H7 (cell line): ENCODE measurements at places on chromosomes 6 and 20.

- DNase-seq: peak; percentile 63
Measured at GRCh38 chr6:161444464-161444863, 170.6 kb upstream of the AGPAT4 start.

GRCh38 chr20:2688041-2688591 lies 4.5 kb upstream of the EBF4 start:
- peak; percentile 88 for DNase-seq

DNA sequence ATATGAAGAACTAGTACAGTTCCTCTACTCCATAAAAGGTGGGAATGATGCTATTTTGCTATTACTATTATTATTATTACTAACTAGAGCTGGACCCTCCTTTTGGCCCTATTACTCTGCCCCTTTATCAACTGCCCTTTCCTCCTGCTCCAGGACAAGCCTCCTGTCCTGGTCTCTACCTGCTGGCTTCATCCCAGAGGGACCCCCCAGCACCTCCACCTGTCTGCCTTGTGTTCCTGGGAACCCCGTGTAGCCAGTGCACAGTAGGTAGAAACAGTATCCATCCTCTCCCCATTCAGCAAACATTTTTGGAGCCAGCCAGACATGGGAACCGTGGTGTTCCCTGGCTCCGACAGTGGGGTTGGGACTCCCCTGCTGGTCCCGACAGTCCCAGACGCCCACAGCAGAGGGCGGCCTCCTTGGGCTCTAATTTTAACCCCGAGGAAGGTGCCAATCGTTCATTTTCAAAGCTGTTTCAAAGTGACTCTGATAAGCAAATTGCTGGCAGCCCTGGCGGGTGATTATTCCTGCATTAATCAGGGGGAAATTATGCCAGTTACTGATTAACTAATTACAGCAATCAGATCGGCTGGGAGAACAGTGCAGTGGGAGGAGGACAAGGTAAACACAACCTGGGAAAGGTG lies 44.2 kb upstream of the MDGA1 start:
- peak; percentile 72 for DNase-seq

DNA sequence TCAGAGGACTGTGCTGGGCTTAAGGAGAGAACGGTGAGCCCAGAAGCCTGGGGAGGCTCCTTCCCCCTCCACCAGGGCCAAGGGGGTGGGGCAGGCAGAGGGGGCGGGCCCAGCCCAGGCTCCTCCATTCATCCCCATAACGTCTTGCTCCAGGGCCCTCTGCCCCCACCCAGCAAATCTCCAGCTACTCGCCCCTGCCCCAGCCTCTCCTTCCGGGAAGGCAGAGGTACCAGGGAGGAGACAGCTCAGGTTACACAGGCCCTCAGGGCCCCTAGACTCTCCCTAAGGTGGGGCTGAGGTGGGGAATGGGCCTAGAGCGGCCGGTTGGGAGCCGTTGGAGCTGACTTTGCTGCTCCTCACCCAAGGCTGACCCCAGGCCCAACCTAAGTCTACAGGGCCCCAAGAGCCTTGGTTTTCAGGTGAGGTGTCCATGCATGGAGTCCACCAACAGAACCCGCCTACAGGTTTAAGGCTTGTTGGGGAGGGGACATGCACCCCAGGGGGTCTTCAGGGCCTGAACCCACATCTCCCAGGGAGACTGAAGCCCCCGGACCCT lies 1.2 kb downstream of the LAMA5 start:
- peak; percentile 92 for DNase-seq

GRCh38 chr6:23350752-23351453 lies 775.1 kb upstream of the NRSN1 start:
- no peak for DNase-seq

DNA sequence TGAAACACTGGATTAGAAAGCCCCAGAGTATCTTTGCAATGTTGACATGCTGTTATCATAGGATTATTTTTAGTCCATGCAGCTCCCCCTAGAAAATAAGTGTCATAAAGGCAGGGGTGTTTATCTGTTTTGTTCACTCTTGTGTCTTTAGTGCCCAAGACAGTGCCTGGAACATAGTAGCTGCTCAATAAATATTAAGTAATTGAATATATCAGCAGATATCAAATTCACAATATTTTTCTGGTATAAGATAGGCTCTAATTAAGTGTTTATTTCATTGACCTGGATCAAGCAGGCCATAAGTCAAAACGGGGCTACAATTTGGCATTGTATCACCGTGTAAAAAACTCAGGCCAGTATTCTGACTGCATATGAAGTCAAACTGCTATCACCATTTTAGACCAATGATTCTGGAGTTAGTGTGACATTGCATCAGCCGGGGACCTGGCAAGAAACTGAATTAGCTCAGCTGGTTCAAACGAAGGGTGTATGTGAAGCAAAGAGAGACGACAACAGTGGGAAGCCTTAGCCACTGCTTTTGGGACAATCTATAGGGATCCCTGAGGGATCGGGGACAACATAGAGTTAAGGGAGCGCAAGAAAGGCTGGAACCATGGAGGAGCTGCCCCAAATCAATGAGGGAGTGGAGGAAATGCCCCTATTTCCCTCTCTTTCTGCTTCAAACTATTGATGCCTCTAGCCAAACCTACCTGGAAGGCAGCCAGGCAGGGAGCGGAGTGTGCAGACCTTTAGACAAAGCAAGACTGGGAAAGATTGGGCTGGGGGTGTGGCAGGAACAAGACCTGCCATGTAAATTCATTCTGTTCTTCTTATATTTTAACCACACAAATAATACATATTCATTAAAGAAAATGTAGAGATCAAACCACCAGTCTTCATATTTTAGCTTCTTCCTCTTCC lies 112.2 kb downstream of the PLEKHG1 start:
- DNase-seq: no peak

DNA sequence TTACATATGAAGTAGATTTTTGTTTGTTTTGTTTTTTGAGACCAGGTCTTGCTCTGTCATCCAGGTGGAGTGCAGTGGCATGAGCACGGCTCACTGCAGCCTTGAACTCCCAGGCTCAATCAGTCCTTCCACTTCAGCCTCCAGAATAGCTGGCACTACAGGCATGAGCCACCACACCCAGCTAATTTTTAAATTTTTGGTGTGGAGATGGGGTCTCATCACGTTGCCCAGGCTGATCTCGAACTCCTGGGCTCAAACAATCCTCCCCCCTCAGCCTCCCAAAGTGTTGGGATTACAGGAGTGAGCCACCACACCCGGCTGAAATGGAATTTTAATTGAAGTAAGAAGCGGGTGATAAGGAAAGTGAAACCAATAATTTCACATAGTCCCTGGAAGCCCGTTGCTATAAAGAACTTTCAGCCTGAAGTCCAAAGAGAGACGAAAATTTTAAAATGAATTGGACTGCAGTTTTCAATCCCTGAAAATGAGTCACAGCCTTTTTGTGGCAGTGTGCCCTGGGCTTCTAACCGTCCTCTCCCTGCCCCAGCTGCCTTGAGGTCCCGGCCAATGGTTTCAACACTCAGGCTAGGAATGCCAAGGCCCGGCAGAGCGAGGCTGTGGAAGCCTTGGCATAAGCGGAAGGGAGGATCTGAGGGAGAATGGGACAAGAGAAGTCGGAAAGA lies 757 bp downstream of the RAET1E start:
- no peak for DNase-seq

GRCh38 chr6:112971651-112972050 lies 624.5 kb downstream of the RFPL4B start:
- no peak for DNase-seq

DNA sequence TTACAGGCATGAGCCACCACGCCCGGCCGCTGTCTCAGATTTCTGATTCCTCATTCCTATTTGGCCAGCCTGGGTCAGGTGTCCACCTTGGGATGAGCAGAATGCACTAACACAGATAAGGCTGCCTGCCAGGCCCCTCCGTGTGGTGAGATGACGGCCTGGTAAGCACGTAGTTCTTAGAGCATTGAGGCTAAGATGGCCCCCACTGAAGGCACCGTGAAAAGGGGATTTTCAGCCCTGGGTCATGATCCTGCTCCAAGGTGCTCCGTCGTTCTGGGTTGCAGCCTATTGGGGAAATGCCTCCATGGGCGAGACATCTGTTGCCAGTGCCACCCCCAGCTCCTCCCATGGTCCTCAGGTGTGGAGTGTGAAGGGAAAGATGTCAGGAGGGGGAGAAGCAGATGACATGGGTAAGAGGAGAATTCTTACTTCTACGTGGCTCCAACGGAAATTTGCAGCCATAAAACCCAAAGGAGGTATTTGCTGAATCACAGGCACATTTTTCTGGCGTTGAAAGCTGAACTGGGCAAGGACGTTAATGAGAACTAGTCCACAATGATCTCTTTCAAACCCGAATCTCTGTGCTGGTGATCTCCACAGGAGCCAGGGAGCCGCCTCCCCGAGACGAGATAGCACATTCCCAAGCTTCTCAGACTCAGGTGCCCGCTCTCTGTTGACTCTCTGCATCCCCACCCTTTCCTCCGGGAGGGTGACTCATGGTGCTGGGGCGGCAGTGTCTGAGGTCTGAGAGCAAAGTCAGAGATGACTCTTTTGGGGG lies 34.0 kb upstream of the BMP6 start:
- no peak for DNase-seq

- no peak for DNase-seq
Measured at GRCh38 chr20:1809131-1809572, 86.1 kb upstream of the SIRPA start.

DNA sequence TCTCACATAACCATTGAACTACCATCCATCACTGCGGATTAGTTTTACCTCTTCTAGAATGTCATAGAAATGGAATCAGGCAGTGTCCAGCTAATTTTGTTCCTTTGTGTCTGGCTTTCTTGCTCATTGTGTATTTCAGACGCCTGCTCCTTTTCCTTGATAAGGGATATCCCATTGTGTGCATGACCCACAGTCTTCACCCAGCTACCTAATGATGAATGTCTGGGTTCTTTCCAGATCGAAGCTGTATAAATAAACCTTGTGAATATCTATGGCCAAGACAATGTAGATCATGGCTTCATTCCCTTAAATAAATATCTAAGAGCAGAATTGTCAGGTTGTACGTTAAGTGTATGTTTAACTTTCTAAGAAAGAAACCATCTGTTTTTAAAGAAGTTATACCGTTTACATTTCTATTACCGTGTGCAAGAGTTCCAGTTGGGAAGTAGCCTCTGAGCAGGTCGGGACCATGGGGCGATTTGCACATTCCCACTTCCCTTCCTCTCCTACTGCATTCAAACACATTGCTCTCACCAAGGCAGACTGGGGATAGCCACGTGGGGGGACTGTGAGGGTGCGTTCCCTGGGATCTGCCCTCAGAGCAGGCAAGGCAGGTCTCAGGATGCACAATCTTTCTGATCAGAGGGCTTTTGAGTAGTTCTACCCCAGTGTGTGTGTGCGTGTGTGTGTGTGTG lies 13.1 kb downstream of the CD93 start:
- DNase-seq: no peak

GRCh38 chr6:10405513-10405900 lies 9.4 kb downstream of the TFAP2A start:
- no peak for DNase-seq

GRCh38 chr6:110609101-110609500 lies 132.7 kb upstream of the SLC22A16 start:
- DNase-seq: no peak

DNA sequence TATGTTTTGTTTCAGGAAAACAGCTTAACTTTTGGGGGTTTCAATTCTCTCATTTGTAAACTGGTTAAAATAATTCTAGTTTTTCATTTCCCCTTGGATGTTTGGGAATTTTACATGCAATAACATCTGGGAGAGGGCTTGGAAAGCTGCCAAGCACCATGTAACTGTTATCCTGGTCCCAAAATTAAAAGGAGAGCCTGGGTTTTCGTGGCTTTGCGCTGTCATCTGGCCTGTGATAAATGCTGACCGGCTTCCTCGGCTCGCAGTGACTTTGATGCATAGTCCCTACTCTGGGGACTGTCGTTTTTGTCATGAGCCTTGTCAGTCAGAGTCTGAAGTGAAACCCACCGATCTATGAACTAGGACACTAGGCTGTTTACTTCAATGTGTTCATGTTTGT lies 12.2 kb downstream of the SLC35F1 start:
- DNase-seq: no peak

DNA sequence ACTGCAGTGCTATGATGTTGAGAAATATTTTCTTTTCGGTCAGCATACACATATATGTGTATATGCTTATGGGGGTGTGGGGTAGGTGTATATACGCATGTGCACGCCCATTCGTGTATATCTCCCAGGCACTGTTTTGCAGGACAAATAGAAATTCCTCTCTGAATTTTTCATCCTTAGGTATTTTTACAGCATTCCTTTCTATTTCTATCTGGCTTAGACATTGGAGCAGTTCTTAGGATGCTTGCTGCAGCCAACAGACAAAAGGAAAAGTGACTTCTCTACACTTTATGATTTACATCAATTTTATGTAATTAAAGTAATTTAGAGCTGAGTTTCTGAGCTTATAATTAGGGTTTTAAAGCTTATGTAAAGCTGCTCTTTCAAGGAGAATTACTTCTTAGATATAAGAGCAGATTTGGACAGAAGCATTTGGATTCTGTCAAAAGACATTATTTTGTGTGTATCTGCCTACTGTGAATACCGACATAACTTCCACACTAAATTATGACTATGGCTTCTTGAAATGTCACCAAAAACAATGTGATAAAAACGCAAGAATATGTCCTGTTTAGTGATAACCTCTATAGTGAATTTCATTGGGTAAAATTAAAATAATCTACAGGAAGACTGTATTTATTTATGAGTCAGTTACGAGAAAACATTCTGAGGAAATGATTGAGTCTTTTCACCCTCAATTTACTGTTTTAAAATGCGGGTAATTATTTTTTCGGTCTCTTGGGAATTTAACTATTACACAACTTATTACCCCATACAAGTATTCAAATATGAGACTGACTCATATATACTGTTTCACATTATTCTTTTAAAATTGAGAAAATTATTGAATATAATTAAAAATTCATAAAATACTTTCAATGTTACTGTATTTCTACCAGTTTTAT lies 21.3 kb upstream of the CEP43 start:
- no peak for DNase-seq

GRCh38 chr20:20637998-20638725 lies 74.3 kb downstream of the RALGAPA2 start:
- DNase-seq: no peak

GRCh38 chr6:158150701-158151100 lies 17.4 kb downstream of the SERAC1 start:
- DNase-seq: no peak

DNA sequence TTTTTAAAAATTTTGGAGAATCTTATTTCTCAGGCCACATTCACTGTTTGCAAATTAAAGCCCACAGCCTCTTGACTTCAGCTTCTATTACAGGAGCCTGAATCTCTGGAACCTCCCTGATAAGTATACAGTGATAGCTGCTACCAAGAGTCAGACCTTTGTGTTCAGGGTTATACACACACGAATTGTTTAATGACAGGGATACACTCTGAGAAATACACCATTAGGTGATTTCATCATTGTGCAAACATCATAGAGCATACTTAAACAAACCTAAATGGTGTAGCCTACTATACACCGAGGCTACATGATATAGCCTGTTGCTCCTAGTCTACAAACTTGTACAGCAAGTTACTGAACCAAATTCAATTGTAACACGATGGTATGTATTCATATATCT lies 473.9 kb downstream of the PKHD1 start:
- DNase-seq: no peak

- no peak for DNase-seq
Measured at GRCh38 chr6:85078058-85078457, 313.7 kb upstream of the TBX18 start.
